ENCODE measurements at places on chromosomes 2 and 18.

DNA sequence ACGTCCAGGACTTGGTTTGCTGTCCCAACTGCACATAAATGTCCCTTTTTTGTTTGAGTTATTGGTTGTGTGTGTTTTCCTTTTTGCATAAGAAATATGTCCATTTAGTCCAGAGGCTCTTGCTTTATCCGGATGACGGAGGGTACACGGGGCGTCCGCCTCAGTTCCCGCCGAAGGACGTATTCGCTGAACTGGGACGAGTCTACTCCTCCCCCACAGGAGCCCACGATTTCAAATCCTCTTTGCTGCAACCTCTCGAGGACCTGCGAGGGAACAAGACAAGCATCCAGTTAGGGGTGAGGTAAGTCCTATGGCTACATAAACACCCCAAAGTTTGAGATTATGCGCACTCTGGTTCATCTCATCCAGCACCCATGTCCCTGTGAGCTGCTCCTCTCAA is 92.7 kb downstream of the KCTD1 start:
- DNase-seq = no peak

DNA sequence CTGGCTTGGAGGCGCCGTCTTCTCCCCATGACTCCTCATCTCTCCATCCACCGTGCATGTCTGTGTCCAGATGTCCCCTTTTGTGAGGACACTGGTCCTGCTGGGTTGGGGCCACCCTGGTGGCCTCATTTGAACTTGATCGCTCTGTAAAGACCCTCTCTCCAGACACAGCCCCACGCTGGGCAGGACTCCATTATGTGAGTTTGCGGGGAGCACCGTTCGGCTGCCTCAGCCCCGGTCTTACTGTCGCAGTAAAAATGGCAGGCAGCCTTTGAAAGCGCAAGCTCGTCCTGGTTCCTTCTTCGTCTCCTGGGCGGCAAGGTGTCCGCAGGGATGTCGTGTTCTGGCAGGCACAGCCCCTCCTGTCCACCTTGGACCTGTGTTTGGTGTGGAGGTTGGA is 17.7 kb downstream of the NFATC1 start:
- no peak for DNase-seq

GRCh38 chr2:176464886-176465564 is 195.8 kb downstream of the MTX2 start:
- no peak for DNase-seq

DNA sequence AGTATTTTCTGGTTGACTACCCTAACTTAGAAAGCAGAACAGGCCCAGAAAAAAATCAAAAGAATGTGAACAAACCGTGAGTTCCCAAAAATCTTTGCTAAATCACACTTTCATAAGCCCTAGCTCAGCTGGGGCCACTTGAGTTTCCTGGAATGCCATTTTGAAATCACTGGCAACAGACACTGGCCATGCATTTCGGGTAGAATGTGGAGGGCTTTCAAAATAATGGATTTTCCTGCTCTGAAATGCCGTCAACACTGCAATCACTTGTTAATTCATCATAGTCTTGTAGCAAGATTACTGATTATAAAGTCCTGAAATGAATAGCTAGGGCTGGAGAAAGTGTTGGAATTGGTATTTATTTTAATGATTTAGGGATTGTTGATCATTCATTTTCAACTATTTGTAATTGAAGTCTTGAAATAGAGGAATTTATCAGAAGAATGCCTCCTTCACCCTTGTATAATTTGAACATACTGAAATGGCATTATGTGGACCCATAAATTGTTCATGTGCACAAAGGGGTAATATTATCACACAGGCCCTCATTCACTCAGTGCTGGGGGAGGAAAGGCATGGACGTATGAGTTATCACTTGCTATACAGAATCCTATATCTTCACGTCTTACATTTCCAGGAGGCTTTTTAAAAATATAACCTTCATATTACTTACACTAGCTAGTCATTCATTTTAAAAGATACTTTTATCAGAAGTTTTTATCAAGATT is 134.8 kb downstream of the DTNA start:
- no peak for DNase-seq

DNA sequence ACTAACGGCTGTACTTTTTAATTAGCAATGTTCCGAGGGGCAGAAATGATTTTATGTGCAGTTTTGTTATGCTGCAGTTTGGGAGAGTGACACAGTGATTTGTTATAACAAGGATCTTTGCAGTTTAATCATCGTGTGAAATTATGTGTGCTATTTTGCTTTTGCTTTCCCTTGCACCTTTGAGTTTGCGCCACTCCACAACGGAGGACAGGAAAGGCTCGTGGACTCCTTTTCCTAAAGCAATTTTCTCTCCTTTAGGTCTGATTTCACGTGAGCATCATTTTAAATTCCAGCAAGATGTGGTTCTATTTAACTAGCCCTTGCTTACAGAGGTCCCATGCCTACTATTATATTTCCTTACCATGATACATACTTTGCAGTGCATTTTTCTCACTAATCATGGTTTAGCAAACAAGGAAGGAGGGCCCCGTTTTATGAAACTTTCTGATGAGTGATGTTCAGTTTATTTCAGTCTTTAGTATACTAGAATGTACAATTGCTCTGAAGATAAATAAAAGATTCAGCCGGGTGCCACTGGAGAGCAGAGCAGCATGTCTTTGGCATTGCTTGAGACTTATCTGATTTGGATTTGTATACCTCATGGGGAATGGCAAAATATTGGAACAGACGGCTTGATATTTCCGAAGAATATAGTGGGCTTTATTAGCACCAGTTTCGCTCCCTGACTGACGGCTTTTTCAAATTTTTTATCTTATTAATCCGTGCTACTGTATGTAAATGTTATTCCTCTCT is 528.2 kb upstream of the FANCL start:
- DNase-seq = no peak

DNA sequence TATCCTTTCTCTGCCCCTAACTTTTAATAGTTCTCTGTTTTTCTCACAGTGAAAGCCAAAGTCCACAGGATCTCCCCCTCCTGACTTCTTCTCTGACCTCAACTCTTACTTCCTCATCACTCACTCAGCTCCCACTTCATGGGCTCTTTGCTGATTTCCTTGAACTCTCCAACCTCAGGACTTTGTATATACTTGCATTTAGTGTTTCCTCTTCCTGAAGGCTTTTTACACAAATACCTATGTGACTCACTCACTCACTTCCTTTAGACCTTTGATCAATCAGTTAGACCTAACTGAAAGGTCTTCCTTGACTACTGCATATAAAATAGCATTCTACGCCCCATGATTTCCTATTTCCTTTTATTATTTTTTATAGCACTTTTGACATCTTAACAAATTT is 233.1 kb upstream of the MEX3C start:
- DNase-seq = no peak

GRCh38 chr2:229855116-229855515 is 66.7 kb downstream of the TRIP12 start:
- no peak for DNase-seq

GRCh38 chr2:98445177-98445682 is 572 bp downstream of the INPP4A start:
- DNase-seq = no peak

DNA sequence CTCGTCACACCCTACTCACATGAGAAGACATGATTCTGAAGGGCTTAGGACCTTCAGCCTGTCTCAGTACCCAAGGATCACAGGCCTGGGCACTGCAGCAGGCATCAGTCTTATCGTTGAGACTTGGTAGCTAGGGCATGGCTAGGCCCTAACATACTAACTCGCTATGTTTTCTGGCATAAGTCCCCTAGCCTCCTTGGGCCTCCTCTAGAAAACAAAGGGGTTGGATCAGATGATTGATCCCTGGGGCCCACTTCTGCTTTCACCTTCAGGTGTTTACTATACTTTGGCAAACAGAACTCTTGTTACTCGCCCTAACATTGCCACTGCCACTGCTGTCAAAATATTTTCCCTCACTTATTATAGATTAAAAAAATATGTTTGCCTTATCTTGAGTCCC is 44.2 kb downstream of the VSNL1 start:
- no peak for DNase-seq

DNA sequence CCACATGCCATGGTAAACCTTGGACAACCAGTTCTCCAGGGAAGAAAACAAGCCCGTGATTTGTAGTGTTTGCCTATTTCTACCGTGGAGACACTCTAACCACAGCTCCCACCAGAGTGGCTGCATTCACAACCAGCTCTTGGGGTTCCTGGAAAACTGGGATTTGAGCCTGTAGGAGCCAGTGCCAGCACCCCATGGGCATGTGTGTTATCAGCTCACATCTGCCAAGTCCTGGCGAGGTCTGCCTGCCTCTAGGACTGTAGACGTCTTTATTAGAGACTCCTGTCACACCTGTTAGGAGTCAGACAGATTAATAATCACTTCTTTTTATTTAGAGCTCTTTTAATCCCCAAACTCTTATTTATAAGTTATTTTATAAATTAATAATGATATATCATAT is 41.0 kb downstream of the INPP5D start:
- no peak for DNase-seq

GRCh38 chr2:33337981-33338380 is 138.5 kb upstream of the RASGRP3 start:
- no peak for DNase-seq

- no peak for DNase-seq
Observed at GRCh38 chr18:21894619-21895367, 154.2 kb downstream of the MIB1 start.

DNA sequence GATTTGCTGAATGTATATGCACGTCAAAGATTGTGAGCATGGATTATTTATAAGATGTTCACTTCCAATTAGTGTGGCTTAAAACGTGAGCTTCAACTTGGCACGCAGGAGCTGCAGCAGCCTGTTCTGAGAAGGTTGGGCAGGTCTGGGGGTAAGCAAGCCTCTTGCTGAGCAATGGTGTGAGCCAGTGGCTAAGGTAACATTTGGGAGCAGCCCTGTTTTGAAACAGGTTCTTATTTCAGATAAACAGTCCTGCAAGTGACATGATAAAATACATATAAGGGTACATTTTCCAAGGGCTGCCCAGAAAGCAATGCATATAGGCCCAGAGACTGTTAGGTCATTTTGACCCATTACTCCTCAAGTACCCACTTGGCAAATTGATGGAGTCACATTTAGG is 415.3 kb downstream of the ZNF521 start:
- no peak for DNase-seq

GRCh38 chr2:136715146-136715545 is 50.2 kb upstream of the THSD7B start:
- no peak for DNase-seq

DNA sequence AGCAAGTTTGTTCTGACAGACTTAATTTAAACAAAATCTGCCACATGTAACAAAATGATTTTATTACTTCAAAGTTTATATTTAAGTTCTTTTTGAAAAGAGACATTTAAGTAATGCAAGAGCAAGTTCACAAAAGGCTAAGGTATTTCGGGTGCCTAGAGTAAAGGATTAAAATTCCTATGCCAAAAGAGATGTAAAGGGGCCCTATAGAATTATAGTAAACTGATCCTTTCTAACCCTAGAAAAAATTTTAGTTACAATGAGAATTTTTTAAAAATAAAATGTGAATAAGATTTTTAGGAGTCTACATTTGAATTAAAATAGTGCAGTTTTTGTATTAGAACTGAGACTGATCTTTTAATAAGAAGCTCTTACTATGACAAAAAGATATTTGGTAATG is 147.1 kb downstream of the PLEKHA3 start:
- DNase-seq = no peak

DNA sequence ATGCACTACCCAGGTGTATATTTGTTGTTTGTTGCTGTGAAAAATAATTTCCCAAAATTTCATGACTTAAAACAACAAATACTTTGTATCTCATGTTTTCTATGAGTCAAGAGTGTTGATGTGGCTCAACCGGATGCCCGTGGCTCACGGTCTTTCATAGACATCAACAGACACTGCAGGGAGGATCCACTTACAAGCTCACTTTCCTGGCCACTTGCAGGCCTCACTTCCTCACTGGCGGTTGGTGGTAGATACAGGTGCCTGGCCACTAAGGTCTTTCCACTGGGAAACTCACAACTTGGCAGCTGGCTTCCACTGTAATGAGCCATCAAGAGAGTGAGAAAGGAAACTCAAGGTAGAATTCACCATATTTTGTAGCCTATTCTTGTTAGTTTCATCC is 662.9 kb downstream of the IRS1 start:
- DNase-seq = no peak

GRCh38 chr2:233553366-233553765 is 13.2 kb downstream of the USP40 start:
- no peak for DNase-seq

DNA sequence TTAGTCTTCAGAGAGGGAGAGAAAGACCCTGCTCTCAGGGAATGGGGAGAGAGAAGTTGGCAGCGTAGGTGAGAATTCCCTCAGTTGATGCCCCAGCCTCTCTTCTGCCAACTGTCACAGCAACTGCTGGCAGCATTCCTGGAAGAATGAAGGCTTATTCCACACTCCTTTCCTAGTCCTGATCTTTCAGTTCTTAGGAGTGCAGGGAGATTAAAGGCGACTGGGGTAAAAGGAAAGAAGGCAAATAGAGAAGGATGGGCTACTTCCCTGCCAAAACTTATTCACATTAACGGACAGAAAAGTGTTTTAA is 65.9 kb upstream of the ACAA2 start:
- DNase-seq = no peak

DNA sequence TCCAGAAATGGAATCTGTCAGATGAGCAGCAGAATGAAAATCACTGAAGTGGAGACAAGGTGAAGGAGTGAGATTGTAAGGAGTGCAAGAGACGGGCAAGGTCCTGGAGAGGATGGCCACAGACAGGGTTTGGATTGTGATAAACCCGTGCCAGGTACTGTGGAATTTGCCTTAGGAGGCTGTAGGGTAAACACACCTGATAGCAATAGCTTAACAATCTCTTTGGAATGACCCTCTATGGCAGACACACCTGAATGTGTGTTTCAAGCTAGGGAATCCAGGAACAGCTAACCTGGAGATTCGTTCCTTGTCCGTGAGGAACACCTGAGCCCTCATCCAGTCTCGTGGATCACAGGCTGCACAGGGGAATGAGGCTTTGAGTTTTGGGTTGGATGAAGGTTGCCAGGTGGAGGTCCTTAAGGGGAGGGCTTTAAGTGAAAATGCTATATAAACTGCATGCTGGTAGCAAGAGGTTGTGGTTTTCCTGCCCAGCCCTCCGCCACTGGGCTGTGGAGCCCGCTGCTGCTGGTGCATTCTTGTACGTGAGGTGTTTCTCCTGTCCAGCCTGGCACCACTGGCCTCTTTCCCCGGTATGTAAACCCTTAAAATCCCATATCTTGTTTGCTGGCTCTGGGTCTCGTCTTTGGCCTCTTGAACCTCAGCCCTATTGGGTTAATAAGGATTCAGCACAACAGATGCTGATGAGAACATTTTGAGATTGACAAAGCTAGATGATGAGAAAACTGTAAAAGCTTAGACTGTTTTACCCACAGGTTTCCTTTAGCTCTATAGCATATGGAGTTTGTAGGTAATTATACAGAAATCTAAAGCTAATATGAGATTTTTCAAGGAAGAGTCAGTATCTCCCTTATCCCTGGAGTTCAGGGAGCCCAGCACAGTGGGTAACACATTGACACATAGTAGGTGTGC is 117.9 kb downstream of the ARHGAP15 start:
- DNase-seq = no peak

GRCh38 chr2:96872591-96873349 is 2.9 kb upstream of the SEMA4C start:
- no peak for DNase-seq

- DNase-seq = no peak
Observed at GRCh38 chr18:49149011-49149410, 198.2 kb upstream of the SMAD7 start.

All from activated CD8-positive, alpha-beta memory T cell treated with anti-CD3 and anti-CD28 coated beads for 48 hours (primary cell).